ENCODE measurements at places on chromosomes 12 and 14.

- peak; percentile 86 for DNase-seq
Measured at GRCh38 chr12:7806863-7807487, 17.8 kb downstream of the NANOG start.

DNA sequence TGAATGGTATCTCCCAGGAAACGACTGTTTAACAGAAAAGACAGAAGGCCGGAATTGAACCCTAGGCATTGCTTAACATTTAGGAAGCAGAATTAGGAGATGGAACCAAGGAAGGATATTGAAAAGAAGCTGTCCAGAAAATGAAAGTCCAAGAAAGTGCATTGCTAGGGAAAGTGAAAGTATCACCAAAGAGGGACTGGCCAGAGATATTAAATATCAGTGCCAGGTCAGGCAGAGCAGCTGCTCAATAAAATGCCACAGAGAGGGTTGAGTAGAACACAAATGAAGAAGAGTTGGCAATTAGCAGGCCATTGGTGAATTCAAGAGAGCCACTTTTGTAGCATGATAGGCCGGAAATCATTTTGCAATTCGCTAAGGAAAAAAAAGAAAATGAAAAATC is 101.6 kb downstream of the CFAP54 start:
- no peak for DNase-seq

DNA sequence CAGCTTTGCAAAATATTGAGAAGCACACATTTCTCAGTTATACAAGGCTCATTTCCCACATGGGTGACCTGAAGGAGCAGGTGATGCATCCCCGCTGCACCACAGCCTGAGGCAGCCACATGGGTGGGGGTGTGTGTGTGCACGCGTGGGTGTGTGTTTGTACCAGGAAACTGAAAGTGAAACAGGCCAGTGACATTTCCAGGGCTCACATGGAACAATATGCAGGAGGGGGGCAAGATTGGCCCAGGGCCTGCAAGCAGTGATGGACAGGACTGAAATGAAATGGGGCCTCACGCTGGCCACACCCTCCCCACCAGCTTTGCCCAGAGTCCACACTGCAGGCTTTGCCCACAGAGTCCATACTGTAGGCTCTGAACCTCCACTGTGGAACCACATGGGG is 154.2 kb upstream of the PARP11 start:
- DNase-seq, result no peak

DNA sequence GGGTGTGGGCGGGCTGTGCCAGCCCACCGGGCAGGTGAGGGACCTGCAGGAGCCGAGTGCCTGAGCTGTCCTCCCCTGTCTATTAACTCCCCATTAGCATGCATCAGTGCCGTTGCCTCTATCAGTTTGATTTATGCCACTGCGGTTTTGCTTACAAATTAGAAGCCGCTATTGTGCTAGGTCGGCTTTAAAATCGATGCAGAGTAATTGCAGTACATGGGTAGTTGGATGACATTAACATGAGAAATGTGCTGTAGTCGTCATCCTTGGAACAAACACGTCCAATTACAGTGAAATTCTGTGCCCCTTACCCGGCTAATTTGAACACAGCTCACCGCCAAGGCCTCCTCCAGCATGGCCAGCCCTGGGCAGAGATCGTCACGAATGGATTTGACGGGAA is 145.8 kb downstream of the TSPAN9 start:
- no peak for DNase-seq

GRCh38 chr12:46267575-46267824 is 1.3 kb downstream of the SLC38A1 start:
- DNase-seq, result no peak

- DNase-seq, result no peak
Measured at GRCh38 chr12:16300122-16300521, 22.6 kb upstream of the SLC15A5 start.

All from adipocyte (in vitro differentiated cells).